Body of pancreas (tissue), 4 donors: ENCODE measurements at places on chromosomes 5 and 9.

- DNase-seq = no peak
- H3K4me1 ChIP-seq = no peaks in the 10 kb centered on the region
- H3K27ac ChIP-seq = no peak overlapping the region
- H3K27me3 ChIP-seq = no peaks in the 10 kb centered on the region
Measured at GRCh38 chr5:15384176-15384575, 115.8 kb upstream of the FBXL7 start.

DNA sequence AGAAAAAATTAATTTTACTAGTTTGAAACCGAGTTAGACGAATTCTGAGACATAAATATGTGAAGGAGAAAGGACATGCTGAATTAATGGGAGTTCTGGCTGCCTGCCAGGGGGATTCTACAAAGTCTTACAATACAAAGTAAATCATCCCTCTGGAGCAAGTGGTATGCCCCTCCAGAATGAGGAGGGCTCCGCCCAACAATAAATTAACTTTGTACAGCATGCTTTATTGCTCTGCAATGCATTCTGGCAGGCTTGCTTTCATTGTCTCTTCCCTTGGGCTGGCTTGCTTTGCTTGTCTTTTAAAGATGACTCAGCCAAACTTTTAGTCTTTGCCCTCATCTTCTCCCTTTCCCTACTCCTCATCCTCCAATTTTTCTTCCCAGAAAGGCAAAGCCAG is 11.7 kb upstream of the PCDHB1 start:
- H3K4me1 ChIP-seq = peaks cover 8% of the 10 kb centered on the region
- no peaks in the 10 kb centered on the region for H3K36me3 ChIP-seq
- peak; percentile 3 for DNase-seq
- no peaks in the 10 kb centered on the region for H3K27me3 ChIP-seq
- no peak overlapping the region for H3K27ac ChIP-seq

- no peak overlapping the region for H3K4me3 ChIP-seq
- H3K36me3 ChIP-seq = no peaks in the 10 kb centered on the region
- H3K4me1 ChIP-seq = no peaks in the 10 kb centered on the region
- H3K27me3 ChIP-seq = no peaks in the 10 kb centered on the region
- H3K27ac ChIP-seq = no peak overlapping the region
Measured at GRCh38 chr9:103816146-103816545, 278.0 kb upstream of the SMC2 start.

GRCh38 chr5:72137826-72138409 is 30.6 kb downstream of the MAP1B start:
- H3K4me1 ChIP-seq = peaks cover 8% of the 10 kb centered on the region
- no peak overlapping the region for H3K4me3 ChIP-seq
- no peaks in the 10 kb centered on the region for H3K27me3 ChIP-seq
- no peak overlapping the region for H3K27ac ChIP-seq

DNA sequence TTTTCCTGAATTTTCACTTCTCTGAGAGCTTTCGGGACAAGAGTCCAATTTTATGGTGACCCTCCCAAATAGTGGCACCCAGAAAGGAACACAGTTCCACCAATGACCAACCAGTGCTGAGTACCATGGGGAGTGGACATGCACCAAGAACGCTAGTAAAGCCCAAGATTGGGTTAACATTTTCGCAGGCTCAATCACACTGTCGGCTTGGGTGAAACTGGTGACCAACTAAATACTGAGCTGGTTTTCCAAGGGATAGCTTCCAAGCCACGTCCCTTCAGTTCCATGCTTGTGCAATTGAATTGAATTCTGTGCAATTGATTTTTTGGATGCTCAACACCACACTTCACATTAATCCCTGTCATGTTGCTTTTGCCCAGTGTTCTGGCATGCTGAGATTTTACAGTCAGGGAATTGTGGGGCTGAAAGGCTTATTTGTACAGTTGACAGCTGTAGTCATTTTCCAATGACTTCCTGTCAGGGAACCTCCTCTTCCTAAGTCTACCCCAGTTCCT is 37.6 kb upstream of the TRMT10B start:
- H3K27me3 ChIP-seq = no peaks in the 10 kb centered on the region
- H3K36me3 ChIP-seq = no peaks in the 10 kb centered on the region
- no peak overlapping the region for H3K4me3 ChIP-seq
- no peak for DNase-seq
- H3K27ac ChIP-seq = no peak overlapping the region

- no peak for DNase-seq
- H3K4me1 ChIP-seq = no peaks in the 10 kb centered on the region
- no peak overlapping the region for H3K4me3 ChIP-seq
- no peaks in the 10 kb centered on the region for H3K27me3 ChIP-seq
- no peaks in the 10 kb centered on the region for H3K36me3 ChIP-seq
- no peak overlapping the region for H3K27ac ChIP-seq
Measured at GRCh38 chr9:20144197-20144596, 355.4 kb upstream of the SLC24A2 start.

DNA sequence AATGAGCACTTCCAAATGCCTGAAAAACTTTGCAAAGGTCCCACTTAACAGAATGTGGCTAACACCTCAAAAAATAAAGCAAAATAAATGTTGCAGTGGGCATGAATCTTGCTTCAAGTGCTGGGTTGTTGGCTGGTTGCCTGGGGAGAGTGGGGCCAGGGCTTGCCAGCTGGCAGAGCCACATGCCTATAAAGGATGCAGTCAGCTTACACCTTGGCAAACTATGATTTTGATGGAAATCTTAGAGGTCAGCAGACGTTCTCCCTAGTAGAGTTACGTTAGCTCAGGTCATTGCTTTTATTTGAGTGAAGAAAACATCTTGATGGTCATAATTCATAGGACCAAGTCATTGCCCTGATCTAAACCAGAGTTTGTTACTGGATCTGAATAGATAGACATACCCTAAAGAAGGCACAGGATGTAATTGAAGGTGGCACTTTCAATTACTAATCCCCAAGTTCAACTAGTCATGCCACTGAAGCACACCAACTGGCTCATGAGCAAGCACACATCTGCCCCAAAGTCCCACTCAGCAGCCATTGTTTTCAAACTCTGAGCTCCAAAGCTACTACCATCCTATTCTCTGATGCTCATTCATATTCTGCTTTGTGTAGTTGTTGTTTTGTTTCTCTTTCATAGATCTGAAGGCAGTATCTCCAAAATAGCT is 51.2 kb upstream of the ZSWIM6 start:
- peak; percentile 83 for DNase-seq
- H3K4me1 ChIP-seq = peaks cover 14% of the 10 kb centered on the region
- peak overlapping the region; percentile 25 for H3K27ac ChIP-seq
- H3K27me3 ChIP-seq = no peaks in the 10 kb centered on the region

DNA sequence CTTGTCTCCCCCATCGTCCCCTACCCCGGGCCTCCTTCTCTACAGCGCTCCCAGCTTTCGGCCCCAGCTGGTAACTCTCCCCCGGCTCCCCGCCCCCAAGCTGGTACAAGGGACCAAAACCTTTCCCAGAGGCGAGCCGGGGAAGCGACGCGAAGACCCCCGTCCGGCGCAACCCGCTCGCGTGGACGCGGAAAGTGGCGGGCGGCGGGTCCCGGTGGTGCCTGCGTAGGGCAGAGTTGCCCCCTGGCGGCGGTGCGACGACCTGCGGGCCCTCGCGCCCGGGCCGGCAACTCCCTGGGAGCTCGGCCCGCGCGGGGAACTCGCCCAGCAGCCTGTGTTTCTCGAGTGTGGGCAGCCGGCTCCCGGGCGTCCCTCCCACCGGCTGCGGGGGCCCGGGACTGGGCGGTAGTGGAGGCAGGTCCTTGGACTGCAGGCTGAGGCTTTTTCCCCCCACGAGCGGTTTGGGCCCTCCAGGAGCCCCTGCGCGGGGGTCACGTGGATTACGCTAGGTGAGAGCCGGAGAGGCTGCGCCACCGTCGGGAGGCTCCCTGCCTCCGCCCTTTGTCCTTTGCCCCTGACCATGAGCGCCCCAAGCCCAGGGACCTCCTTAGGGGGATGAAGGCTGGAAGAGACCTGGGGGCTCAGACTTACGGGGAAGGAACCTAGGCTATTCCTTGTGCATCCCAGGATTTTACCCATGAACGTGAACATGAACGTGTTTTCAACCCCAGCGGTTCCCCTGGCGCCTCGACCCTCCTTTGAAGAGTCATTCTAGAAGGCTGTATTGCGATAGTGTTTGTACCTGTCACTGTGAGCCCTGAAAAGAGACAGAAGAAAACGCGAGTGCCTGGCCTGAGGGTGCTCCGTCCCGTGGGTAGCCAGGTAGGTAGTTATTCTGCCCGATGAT is 2.9 kb upstream of the FOXD1 start:
- peak; percentile 75 for DNase-seq
- peaks cover 21% of the 10 kb centered on the region for H3K4me1 ChIP-seq
- H3K27ac ChIP-seq = no peak overlapping the region
- H3K36me3 ChIP-seq = no peaks in the 10 kb centered on the region

- DNase-seq = no peak
- H3K4me1 ChIP-seq = no peaks in the 10 kb centered on the region
- H3K27ac ChIP-seq = no peak overlapping the region
- no peaks in the 10 kb centered on the region for H3K27me3 ChIP-seq
Measured at GRCh38 chr9:11318946-11319345, 706.1 kb upstream of the PTPRD start.
